Activated CD4-positive, alpha-beta T cell treated with anti-CD3 and anti-CD28 coated beads, Interleukin-2, amount 50 U/mL, for 16 hours (primary cell): ENCODE measurements at places on chromosomes 6 and 20.

- DNase-seq: no peak
Observed at GRCh38 chr6:5506597-5506996, 245.3 kb downstream of the FARS2 start.

DNA sequence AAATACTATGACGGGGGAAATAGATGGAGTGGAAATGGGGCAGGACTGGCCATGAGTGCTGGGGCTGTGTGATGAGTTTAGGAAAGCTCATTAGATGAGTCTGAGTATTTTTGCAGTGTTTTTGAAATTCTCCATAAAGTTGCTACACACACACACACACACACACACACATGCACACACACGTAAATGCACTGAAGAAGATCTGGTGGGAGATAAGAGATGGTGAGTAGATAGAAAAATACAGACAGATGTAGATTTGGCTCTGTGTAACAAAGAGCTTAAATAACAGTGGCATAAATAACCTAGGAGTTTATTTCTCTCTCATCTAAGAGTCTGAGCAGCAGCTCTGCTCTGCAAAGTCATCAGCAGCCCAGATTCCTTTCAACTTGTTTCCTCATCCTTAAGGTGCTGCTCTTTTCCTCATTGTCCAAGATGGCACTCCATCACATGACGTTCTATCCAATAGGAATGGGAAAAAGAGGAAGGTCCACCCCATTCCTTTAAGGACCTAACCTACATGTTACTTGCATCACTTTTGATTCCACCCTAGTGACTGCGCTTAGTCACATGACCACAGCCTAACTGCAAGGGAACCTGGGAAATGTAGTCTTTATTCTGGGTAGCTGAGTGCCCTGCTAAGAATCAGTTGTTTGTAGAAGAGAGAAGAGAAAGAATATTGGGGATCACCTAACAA lies 76.4 kb downstream of the EYA2 start:
- DNase-seq: peak; percentile 48

GRCh38 chr20:41632896-41633295 lies 14.7 kb upstream of the CHD6 start:
- DNase-seq: peak; percentile 11

GRCh38 chr6:47138046-47138445 lies 95.9 kb upstream of the ADGRF1 start:
- DNase-seq: no peak

GRCh38 chr6:143727035-143727434 lies 49.3 kb downstream of the PHACTR2 start:
- no peak for DNase-seq

- no peak for DNase-seq
Observed at GRCh38 chr20:46374383-46374782, 32.0 kb downstream of the ELMO2 start.

DNA sequence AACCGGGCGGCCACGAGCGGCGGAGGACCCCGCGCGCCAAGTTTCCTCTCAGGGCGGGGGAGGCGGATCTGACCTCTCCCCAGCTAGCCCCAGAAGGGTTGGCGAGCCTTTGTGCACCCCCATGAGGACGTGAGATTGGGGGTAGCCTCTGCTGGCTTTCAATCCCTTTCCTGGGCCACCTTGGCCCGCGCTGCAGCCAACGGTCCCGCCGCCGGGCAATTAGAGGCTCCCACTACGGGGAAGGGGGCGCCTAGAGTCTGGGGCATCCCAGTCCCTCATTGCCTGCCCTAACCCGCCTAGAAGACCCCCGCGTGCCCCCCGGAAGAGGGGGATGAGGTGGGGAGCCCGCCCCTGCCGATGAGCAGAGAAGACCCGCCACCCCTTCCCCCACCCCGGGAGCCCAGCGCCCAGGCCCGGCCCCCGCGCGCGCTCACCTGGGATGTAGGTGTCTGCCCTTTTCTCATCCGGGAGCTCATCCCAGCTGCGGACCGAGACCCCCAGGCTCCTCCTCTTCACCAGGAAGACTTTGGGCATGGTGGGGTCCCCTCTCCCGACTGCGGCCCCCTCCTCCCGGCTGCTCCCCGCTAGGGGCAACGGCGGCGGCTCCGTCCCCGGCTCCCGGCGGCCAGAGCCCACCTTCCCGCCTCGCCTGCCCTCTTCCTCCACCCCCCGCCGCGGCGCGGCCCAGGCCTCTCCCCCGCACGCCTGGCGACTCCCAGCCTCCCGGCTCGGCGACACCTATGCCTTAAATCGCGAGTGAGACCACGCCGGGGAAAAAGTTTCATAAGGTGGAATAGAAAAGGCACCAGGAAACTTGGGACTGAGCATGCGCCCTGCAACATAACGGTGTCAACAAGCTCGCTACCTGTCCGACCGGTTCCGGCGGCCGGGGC lies at the start of gene OVOL2:
TSS of gene OVOL2 (minus strand) at position 816 of the 893 bp plus-strand sequence. CDS start at position 534, 282 bp downstream.
- no peak for DNase-seq

DNA sequence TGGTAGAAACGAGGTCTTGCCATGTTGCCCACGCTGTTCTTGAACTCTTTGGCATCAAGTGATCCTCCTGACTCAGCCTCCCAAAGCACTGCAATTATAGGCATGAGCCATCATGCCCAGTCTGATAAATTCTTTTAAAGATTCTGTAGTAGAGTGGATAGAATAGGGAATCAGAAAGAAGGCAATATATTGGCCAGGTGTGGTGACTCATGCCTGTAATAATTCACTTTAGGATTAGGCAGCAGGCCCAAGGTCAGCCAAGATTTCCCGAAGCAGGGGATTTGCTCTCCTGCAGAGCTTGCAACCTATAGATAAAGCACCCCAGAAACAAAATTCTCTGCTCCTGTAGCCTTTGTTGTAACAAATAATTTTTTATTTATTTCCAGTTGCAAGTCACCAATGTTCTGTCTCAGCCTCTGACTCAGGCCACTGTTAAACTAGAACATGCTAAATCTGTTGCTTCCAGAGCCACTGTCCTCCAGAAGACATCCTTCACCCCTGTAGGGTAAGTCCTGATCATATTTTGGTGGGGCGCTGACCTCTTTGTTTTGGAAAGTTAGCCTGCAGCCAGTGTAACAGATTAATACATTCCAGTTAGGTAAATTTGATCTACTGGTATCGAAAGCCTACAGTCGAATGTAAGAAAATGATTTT lies 30.4 kb upstream of the MROH8 start:
- DNase-seq: no peak

DNA sequence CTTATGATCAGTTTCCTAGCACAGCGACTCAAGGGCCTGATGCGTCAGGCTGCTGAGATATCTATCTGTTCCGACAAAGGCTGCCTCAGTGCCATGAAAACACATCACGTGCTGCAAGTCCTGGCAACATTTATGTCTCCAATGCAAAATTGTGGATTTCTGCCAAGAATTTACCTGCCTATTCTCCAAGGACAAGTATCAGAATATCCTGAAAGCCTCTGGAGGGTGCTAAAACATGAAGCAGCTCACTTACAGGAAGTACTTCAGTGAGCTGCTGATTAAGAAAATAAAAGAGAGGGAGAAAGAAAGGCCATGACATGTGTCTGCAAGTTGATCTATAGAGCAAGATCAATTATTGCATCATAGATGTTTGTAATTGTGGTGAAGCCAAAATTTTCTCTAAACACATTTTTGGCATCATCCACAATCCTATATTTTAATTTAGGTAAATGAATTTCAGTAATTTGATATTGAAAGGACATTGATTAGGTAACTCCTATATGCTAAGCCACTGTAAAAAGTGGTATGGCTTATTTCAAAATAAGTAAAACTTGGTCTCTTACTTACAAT lies 25.8 kb upstream of the TPBG start:
- no peak for DNase-seq

GRCh38 chr6:99232056-99232455 lies 117.4 kb downstream of the FAXC start:
- no peak for DNase-seq
